Activated T-helper 1 cell treated with anti-CD3 and anti-CD28 coated beads, Interleukin-2, amount 50 U/mL, for 16 hours (primary cell): ENCODE measurements at places on chromosomes 7 and 10.

DNA sequence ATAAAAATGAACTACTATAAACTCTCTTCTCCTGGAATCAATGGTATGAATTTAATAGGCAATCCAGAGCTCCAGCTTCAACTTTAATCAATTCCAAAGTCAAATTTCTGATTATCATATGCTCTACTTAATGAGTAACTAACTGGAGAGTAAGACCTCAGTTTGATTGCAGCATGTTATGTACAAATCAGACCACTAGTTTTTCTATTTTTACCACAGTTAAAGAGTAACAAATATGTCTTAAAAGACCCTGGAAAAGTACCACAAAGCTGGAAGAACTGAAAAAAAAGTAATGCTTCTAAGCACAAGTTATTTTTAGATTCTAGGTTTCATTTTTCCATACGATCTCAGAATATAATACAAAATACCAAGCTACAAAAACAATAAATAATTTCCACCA lies 56.0 kb upstream of the TNKS2 start:
- no peak for DNase-seq

DNA sequence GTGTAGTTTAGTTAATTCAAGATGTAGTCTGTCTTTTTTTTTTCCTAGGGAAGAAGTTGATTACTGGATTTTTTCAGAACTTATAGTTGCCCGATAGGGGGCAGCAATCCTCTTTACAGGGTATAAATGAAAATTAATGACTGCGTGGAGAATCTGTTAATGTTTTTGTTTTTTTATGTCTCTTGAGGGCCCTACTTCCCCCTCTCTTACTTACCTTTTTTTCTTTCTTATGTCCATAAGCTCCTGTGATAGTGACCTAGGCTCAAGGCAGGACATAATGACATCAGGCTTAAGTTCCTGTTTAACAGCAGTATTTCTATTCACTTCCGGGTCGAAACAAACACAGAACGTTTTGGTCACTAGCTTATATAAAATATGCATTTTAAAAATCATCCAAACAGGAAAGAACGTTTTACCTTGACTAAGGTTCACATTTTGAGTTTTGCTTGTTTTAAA lies 18.8 kb downstream of the CDC123 start:
- DNase-seq = no peak

- DNase-seq = no peak
These were observed 67.7 kb downstream of the TRIM24 start for GRCh38 chr7:138527746-138528223.

DNA sequence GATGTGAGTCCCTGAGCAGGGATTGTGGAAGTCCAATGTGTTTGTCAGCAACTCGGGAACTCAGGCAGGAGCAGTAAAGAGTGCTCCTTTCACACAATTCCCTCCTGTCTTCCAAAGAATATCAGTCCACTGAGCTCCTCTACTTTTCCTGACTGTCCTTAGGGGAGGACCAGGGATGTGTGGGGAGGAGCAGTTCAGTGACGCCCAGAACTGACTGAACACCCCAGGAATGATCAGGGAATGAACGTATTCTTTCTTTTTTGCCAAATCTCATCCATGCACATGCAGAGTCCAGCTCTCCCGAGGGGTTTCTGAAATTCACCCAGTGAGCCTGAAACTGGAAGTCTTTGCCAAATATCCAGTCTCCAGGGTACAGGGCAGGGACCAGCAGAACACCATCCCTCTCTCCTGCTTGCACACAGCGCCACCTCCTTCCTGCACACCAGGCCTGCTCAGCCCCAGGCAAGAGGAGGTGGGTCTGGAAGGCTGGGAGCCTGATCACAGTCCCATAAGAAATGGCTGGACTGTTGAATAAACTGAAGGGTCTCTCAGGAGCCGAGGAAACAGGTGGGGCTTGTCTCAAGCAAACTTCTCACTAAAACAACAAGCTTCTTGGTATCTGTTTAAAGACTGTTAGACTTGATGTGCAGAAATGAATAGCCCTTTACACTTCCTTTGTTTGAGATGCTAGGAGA lies 294.7 kb downstream of the C7orf25 start:
- no peak for DNase-seq

- DNase-seq = no peak
These were observed 226.5 kb downstream of the NEBL start for GRCh38 chr10:20670579-20670978.

- DNase-seq = no peak
These were observed 14.5 kb upstream of the FBXW4 start for GRCh38 chr10:101709359-101710058.

GRCh38 chr7:123844712-123845219 lies at the start of gene HYAL4:
TSS of gene HYAL4 (plus strand) at chr7:123845169. CDS start at chr7:123868274, 23,105 bp downstream.
- DNase-seq = no peak

DNA sequence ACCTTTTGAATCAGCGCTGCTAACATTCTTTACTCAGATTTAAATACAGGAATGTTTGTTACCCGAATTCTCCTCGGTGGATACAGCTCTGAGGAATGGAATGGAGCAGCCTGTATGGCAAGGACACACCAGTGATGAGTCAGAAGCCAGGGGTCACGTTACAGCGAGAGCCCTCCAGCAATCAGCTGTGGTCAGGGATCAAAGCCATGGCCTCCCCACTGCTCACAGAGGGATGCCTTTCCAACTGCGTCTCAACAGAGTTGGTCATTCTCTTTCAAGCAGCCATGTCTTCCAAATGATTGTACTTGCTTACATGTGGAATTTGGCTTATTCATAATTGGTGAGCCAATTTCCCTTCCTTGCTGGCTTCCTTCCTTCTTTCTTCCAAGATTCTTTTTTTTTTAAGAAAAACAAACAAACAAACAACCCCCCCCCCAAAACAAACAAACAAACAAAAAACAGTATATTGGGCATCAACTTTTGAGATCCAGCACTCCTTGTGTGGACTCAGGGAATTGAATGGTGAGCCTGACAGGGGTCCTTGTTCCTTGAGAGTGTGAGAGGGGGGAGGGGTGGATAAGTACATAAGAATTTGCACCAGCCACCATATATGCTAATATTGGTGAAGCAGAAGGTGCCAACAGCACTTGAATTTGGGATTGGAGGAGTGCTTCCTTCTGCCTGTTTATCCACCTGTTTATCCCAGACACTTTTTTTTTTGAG lies 100.2 kb downstream of the ATXN7L1 start:
- DNase-seq = no peak

- no peak for DNase-seq
These were observed 457 bp downstream of the ACADSB start for GRCh38 chr10:123009105-123009820.

- DNase-seq = no peak
These were observed 268.5 kb downstream of the ADK start for GRCh38 chr10:74419491-74419951.

GRCh38 chr7:132394283-132395198 lies 181.7 kb downstream of the PLXNA4 start:
- DNase-seq = no peak

- DNase-seq = no peak
These were observed 163.1 kb upstream of the HGF start for GRCh38 chr7:81932936-81933335.

GRCh38 chr10:113995201-113995600 lies 48.5 kb upstream of the ADRB1 start:
- no peak for DNase-seq

GRCh38 chr7:19061331-19061730 lies 56.1 kb downstream of the TWIST1 start:
- no peak for DNase-seq

- no peak for DNase-seq
These were observed 22.7 kb upstream of the AKR1B10 start for GRCh38 chr7:134504660-134505164.

GRCh38 chr7:94442639-94443038 lies 47.9 kb downstream of the COL1A2 start:
- DNase-seq = no peak

DNA sequence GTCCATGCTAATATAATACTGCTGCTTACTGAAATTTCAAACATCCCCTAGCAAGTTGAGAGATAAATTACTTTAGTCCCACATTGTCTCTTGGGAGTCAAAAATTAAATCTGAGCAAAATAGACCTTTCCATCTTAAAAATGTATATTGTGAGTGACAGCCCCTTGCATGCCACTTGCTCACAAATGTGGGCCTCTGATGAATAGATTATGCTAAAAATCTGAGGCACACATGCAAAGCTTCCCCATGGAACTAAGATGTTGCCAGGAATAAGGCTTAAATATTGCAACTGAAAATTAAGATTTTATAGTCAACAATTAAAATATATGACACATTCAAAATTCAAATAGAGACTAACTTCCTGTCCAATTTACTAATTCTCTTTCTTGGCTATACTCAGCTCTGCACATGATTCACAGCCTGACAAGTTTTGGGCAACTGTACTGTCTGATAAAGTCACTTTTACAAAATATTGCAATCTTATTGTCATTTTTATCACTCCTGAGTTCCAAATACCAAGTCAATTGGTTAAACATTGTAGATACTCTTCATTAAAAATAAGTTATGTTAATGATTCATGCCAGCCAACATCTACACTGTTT lies 301.2 kb downstream of the CACNA2D1 start:
- DNase-seq = no peak

- DNase-seq = no peak
These were observed 43.2 kb downstream of the PTPRZ1 start for GRCh38 chr7:121916211-121916610.

DNA sequence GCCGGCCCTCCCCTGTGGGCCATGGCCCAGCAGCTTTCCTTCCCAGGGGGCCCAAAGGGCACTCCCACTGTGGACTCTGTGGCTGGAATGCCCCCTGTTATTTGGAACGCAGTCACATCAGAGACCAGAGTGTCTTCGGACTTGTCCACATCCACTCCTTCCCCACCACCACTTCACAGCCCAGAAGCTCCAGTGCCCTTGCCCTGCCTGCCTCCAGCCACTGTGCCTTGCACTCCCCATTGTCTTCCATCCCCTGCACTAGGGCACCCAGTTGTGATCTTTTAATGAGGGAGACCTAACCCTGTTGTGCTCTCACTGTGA lies 19.4 kb downstream of the INSIG1 start:
- DNase-seq = no peak

DNA sequence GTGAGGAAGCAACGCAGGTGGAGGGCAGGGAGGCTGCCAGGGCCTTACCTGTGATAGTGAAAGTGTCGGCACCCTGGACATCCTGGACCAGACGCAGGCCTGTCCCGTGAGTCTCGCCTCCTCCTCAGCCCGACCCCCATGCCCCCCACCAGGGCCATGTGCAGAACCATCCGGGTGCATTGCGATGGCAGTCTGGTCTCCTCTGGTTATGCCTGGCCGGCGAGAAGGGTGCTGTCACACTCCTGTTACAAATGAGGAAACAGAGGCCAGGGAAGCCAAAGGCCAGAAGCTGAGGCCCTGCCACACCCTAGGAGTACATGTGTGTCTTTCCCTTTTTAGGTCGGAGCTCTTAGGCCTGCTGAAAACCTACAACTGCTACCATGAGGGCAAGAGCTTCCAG lies 7.2 kb downstream of the DEPP1 start:
- DNase-seq = no peak

DNA sequence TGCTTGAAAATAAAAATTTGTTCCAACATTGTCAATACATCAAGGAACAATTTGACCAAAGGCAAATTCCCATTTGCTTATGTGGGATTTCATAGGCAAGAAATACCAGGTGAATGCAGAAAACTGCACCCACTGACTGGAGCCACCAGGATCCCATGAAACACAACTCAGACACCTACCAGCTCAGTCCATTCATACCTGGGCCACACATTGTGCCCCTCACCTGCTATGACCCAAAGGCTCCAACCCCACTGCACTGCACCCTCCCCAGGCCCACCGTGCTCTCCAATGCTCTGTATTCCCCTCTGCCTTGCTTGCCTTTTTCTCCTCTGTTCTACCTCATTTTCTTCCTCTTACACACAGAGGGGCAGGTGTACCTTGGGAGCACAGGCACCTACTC lies 5.3 kb downstream of the NCAPG2 start:
- DNase-seq = no peak

GRCh38 chr7:46281071-46281470 lies 360.0 kb upstream of the IGFBP3 start:
- DNase-seq = no peak

DNA sequence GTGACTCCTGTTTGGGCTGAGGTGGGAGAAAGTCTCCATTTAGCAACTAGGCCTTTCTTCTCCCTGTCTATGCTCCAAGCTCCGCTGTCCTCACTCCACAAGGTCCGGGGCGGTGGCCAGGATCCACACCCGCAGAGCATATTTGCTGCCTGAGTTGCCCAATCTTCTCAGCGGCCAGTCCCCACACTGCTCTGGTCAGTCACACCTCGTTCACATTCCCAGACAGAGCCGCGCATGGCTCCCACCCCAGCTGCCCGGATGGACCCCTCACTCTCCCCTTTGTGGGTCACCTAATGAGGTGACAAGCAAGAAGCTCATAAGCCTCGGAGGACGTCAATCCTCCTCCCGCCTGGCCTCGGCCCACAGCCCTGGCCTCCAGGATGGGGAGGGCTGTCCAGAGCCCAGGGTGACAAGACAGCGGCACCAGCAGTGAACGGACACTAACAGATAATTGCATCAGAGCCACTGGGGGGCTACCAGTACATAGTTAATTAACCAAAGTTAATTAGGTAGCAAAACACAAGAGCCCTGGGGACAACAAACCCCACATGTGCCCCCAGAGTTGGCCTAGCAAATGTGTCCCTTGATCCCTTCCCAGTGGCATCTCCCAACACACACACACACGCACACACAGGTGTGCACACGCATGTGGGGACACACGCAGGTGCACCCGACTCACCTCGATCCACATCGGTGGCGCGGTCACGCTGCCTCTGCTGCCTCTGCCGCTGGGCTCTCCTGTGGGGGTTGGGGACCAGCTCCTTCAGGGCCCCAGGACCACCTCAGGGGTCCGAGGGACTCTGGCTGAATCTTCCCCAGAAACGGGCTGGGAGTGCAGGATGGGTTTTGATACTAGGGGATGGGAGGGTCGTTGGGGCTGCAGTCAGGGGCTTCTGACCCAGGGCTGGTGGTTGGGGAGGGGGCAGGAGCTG lies 11.8 kb downstream of the EPHA1 start:
- DNase-seq = no peak

DNA sequence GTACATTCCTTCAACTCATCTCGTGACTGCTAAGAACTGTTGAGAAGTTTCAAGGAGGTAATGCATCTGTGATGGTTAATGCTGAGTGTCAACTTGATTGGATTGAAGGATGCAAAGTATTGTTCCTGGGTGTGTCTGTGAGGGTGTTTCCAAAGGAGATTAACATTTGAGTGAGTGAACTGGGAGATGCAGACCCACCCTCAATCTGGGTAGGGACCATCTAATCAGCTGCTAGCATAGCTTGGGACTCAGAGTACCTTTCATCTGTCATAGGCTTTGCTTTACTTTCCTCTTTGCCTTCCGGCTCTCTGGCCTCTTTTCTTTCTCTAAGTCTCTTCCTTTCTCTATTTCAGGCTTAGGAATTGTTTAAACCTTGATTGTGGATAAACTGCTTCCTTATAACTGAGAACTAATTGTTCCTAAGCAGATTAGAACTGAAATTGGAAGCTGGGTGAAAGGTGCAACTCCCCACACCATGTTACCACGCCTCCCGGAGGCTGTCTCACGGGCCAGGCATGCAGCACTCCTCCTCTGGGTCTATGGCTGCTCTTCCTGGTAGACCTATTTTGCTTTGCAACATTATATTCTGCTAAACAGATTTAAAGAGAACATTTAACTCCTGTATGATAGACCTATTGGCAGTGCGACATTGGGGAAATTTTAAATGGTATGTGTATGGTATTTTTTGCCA lies 298.2 kb downstream of the CCSER2 start:
- no peak for DNase-seq

GRCh38 chr7:133534816-133535215 lies 281.9 kb downstream of the EXOC4 start:
- DNase-seq = no peak

- DNase-seq = no peak
These were observed 413.3 kb upstream of the DPP6 start for GRCh38 chr7:153638821-153639435.

GRCh38 chr7:121302214-121302745 lies 26.5 kb upstream of the WNT16 start:
- no peak for DNase-seq
